ENCODE measurements at places on chromosomes 1 and 21.

DNA sequence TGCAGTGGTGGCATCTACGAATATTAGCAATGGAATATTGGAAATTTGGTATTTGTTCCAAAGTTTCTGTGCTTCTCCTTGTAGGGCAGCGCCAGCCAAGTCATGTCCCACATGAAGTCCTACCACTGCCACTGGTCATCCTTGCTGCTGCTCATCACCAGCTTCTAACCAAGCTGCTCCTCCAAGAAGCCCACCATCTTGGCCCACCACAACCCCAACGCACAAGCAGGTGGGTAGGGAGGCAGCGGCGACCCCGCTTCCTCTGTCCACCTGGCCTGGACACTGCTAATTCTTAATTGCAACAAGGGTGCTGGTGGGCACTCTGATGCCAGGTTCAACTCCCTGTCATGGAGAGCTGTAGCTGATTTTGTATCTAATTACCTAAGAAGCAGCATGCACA, 291.2 kb upstream of the LYPLAL1 start:
- no peak for DNase-seq

GRCh38 chr1:218371927-218372672, 27.0 kb downstream of the TGFB2 start:
- DNase-seq = no peak

GRCh38 chr1:153441238-153441755, 19.2 kb downstream of the S100A7 start:
- no peak for DNase-seq

DNA sequence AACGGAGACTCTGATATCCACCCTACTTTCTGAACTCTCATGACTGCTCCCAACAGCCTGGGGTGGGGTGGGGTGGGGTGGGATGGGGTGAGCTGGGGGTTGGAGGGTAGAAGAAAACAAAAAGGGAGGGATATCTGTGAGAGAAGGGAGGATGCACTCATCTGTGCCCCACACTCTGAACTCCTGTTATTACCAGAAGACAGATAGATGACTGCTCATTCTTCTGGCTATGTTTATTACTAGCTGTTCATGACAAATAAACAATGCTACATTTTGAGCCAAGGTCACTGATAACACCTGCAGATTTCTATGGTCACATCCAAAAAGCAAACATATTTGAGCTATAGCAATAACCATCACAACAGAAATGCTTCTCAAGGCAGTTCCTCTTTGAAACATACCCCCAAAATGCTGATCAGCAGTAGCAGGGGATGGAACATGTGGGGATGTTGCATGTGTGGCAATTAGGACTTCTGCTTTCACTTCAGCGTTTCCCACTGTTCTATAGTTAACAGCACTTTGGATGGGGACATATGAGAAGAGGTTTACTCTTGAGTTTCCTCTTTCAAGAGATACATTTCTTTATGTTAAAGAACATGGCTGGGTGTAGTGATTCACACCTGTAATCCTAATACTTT, 43.3 kb downstream of the GPR3 start:
- DNase-seq = no peak

DNA sequence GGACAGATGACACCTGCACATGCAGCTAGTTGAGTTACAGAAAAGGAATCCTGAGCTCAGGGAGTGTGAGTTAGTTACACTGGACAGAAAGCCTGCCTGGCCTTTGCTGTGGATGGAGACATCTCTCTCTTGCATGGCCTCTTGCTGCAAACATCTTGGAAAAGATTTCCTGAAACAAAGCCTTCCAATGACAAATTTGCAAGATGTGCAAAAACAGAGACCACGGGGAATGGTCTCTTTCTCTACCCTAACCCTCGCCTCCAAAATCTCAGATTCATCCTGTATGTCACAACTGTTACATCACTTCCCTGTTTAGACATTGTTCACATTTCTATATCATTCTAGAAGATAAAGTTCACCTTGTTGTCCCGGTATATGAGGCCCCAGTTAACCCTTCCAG, 415.6 kb downstream of the RYR2 start:
- DNase-seq = no peak

DNA sequence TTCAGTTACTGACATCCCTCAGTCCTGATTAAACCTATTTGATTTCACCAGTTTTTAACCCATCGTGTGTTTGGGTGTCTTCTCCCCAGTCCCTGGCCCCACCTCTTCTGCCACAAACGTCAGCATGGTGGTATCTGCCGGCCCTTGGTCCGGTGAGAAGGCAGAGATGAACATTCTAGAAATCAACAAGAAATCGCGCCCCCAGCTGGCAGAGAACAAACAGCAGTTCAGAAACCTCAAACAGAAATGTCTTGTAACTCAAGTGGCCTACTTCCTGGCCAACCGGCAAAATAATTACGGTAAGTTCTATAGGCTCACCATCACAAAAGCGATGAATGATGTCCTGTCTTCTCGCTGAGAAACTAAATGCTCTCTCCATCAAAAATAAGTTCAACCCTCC, 28.7 kb downstream of the NBPF3 start:
- DNase-seq = no peak

DNA sequence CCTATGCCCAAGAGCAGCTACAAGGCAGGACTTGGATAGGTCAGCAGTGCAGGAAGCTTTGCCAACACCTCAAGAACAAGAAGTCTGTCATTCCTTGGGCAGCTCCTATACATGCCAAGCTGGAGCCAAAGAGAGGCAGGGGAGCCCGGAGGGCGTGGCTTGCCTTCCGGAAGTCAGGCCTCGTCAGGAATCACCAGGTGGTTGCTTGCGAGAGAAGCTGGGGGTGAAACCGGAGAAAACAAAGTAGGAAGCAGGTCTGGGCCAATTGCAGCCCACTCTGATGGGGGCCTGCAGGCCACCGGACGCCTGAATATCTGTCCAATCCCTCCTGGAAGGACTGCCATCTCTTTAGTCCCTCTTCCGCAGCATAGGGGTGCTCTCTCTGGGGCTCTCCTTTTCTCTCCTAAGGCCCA, 794 bp upstream of the FAM76A start:
- peak; percentile 8 for DNase-seq

DNA sequence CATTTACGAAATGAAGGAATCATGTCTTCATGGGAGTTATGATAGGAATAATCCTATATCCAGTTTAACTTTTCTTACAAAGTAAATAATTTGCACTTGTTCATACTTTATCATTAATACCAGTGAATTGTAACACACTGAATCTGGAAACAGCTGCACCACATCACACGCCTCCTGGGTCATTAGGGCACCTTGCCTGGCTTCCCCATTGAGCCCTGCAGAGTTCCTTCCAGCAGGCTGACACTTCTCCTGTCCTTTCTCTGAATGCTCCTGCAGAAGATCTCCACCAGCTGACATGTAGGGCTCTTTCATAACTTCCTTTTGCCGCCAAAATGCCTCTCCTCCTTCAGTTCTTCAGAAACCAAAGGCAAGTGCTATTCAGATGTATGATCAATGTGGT, 201.1 kb downstream of the DAB1 start:
- DNase-seq = no peak

GRCh38 chr1:46404482-46405196, 10.5 kb downstream of the FAAH start:
- DNase-seq = no peak

- no peak for DNase-seq
Observed at GRCh38 chr1:46515576-46515975, 25.9 kb downstream of the DMBX1 start.

DNA sequence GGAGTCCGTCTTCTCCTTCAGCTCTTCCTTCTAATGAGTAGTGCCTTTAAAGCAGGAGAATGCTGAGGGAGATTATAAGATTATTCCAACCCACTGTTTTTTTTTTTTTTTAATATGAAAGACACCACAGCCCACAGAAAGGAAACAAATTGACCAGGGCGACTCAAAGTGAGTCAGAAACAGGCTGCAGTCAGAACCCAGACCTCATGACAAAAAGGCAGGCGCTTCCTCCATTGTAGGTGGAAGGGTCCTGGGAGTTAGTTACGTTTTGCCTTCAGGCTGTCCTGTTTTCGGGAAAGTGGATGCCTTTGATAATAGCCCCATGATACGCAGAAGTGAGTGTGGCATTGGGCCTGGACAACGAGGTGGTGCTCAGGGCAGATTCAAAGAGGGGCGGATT, 21.0 kb downstream of the PLXNA2 start:
- DNase-seq = peak; percentile 47

- DNase-seq = peak; percentile 35
Observed at GRCh38 chr21:35606146-35606545, 454.2 kb downstream of the SETD4 start.

DNA sequence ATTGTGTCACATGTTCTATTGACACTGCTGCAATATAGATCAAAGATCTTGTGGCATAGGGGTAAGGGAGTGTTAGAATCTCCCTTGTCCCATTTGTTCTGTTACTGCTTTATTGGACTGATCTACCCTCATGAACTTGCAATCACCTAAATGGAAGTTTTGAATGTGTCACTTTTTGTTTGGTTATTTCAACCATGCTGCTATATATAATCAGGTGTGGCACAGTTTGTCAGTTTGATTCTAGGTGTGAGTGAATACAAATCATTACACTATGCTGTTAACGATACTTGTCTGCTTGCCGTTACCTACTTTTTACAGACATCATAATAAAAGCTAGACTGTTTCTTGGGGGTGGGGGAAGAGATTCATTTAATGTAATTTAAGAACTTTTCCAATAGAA, 82.6 kb downstream of the MAB21L3 start:
- DNase-seq = no peak
